ENCODE measurements at places on chromosomes 5 and 9. TPM values are rescaled to one million over a fixed set of nuclear protein-coding genes. Genes with fewer than 3 reads are reported as not detected.

FGFR4 gene
- 24.6 TPM for total RNA-seq

GZMA gene
- not detected for total RNA-seq

EQTN gene
- not detected for total RNA-seq

OCLN gene
- total RNA-seq = 45.2 TPM

ECSCR gene
- total RNA-seq = 0.36 TPM

SREK1IP1 gene
- 3.0 TPM for total RNA-seq

OTP gene
- total RNA-seq = not detected

PCDHA9 gene
- total RNA-seq = 0.22 TPM

CDKN2B-AS1 gene
- 2.0 TPM for total RNA-seq

DNA sequence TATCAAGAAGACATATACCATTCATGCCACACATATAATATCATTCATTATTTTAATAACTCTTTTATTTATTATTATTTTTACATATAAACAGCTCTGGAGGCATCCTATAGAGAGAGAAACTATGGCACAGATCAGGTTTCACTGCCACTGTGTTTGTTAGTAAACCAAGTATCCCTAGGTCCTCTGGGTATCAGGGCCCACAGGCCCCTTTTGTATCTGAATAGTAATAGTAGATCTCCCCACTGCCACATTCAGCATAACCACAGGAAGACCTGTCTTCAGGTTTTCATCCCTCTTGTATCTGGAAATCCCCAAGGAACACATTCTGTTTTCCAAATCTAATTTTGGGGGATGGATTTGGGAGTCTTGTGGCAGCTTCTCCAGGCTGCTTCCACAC is 94.0 kb downstream of the SPATA31D1 start:
- H3K27ac ChIP-seq = no peak overlapping the region
- peaks cover 10% of the 10 kb centered on the region for H3K4me1 ChIP-seq
- no peak for DNase-seq

GRCh38 chr9:135515083-135515951 is 5.9 kb upstream of the LCN1 start:
- 0 out of 2 replicates have a peak, but pooled peaks cover 4% of the 10 kb centered on the region for H3K4me1 ChIP-seq
- no peaks in the 10 kb centered on the region for H3K36me3 ChIP-seq
- no peak overlapping the region for H3K4me3 ChIP-seq
- no peaks in the 10 kb centered on the region for H3K27me3 ChIP-seq
- DNase-seq = no peak
- H3K27ac ChIP-seq = no peak overlapping the region

DNA sequence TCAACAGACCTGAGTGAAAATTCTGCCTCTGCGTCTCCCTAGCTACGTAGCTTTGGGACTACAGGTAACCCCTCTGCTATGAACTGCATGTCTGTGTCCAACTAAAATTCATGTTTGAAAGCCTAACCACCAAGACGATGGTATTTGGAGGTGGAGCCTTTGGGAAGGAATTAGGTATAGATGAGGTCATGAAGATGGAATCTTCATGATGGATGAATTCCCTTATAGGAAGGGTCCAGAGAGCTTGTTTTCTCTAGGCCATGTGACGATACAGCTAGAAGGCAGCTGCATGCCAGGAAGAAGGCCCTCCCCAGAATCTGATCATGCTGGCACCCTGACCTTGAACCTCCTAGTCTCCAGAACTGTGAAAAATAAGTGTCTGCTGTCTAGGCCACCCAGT is 296.4 kb downstream of the SLIT3 start:
- H3K4me1 ChIP-seq = peaks cover 33% of the 10 kb centered on the region
- H3K27ac ChIP-seq = no peak overlapping the region
- peaks cover 15% of the 10 kb centered on the region for H3K27me3 ChIP-seq
- DNase-seq = no peak

DNA sequence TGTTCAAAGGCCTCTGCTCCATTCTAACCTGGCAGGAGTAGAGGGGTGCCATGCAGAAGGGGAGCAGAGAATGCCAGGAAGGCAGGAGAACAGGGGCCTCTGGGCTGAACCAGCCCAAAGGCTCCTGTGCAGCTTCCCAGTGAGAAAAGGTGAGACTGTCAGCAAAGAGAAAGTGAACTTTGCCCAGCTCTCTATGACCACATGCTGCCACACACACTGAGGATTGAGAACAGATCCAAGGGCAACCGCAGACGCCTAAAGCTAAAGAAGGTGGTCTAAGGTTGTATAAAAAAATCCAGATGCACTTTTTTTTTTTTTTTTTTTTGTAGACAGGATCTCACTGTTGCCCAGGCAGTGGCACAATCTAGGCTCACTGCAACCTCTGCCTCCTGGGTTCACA is 51.4 kb downstream of the ALDH7A1 start:
- H3K4me1 ChIP-seq = peaks cover 4% of the 10 kb centered on the region
- no peak overlapping the region for H3K4me3 ChIP-seq
- no peak overlapping the region for H3K27ac ChIP-seq

DNA sequence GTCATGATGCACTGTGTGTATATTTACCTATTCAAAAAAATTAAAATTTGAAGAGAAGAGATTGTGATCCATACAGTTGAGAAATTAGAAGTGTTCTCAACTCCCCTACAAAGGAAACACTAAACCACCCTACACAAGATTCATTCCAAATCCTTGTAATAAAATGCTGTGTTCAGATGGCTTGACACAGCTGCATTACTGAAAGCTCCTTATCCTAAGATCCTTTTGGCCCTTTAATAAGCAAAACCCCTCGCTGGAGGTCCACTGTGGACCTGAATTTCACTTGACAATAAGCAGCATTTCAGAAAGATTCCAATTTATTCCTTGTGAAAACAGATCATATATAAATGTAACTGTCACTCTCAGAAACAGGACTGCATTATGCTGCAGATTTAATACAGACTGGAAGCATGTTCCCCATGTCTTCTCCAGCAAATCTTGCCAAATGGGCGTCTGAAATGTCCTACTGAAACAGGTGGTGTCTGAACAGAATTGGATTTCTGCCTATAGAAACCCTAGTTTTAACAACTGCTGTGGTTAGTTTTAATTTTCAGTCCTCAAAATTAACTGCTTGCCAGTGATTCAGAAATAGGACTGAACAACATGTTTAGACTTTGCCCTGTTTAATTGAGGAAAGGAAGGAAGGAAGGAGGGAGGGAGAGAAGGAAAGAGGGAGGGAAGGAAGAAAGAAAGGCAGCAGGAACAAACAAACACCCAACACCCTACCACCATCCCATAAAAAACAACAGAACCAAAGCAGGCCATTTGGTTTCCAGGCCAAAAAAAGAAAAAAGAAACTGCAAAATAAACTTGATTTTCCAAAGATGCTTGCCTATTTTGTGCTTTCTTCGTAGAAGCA is 179.6 kb downstream of the MLLT3 start:
- H3K36me3 ChIP-seq = no peaks in the 10 kb centered on the region
- H3K4me1 ChIP-seq = no peaks in the 10 kb centered on the region
- H3K4me3 ChIP-seq = no peak overlapping the region
- no peaks in the 10 kb centered on the region for H3K27me3 ChIP-seq

GRCh38 chr9:137194909-137195308 is 5.6 kb downstream of the TPRN start:
- H3K4me1 ChIP-seq = peaks cover 45% of the 10 kb centered on the region
- H3K27ac ChIP-seq = no peak overlapping the region
- H3K27me3 ChIP-seq = no peaks in the 10 kb centered on the region
- no peak overlapping the region for H3K4me3 ChIP-seq
- DNase-seq = no peak

GRCh38 chr5:140223567-140223966 is 48.6 kb downstream of the CYSTM1 start:
- H3K36me3 ChIP-seq = peaks cover 7% of the 10 kb centered on the region
- no peaks in the 10 kb centered on the region for H3K27me3 ChIP-seq
- H3K4me3 ChIP-seq = no peak overlapping the region
- H3K4me1 ChIP-seq = peaks cover 31% of the 10 kb centered on the region
- no peak for DNase-seq

GRCh38 chr5:149367249-149367971 is 9.6 kb downstream of the PCYOX1L start:
- no peak overlapping the region for H3K27ac ChIP-seq
- H3K4me3 ChIP-seq = no peak overlapping the region
- DNase-seq = peak; percentile 95
- no peaks in the 10 kb centered on the region for H3K36me3 ChIP-seq

- no peaks in the 10 kb centered on the region for H3K36me3 ChIP-seq
- peaks cover 18% of the 10 kb centered on the region for H3K27me3 ChIP-seq
- H3K4me3 ChIP-seq = no peak overlapping the region
Observed at GRCh38 chr5:174327317-174327864, 281.9 kb downstream of the NSG2 start.

GRCh38 chr9:122143876-122144405 is 15.6 kb downstream of the NDUFA8 start:
- H3K27ac ChIP-seq = no peak overlapping the region
- H3K4me1 ChIP-seq = peaks cover 26% of the 10 kb centered on the region
- H3K4me3 ChIP-seq = no peak overlapping the region
- no peaks in the 10 kb centered on the region for H3K27me3 ChIP-seq

GRCh38 chr5:116853992-116854391 is 279.4 kb upstream of the SEMA6A start:
- H3K4me3 ChIP-seq = no peak overlapping the region
- no peak overlapping the region for H3K27ac ChIP-seq
- no peaks in the 10 kb centered on the region for H3K27me3 ChIP-seq
- no peak for DNase-seq
- no peaks in the 10 kb centered on the region for H3K36me3 ChIP-seq

DNA sequence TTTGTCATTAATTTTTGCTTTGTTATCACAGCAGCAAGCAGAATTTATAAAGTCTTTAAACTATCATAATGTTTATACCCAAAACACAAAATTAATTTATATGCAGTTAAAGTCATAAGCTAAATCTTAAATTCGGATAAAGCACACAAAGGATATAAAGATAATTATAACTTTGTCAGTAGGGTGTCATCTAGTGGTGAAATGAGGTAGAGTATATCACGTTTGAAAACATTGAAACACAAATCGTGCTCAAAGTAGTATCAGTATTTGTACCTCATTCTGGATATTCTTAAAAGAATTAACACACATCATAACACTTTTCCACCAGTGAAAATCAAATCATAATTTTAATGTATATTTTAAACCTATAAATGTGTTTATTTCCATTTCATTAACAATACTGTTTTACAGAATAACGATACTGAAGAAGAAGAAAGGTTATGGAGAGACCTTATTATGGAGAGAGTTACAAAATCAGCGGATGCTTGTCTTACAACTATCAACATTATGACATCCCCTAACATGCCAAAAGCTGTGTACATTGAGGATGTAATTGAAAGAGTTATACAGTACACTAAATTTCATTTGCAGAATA is 129.5 kb downstream of the NIPBL start:
- no peaks in the 10 kb centered on the region for H3K27me3 ChIP-seq
- DNase-seq = peak; percentile 62
- H3K27ac ChIP-seq = no peak overlapping the region
- no peaks in the 10 kb centered on the region for H3K4me1 ChIP-seq

DNA sequence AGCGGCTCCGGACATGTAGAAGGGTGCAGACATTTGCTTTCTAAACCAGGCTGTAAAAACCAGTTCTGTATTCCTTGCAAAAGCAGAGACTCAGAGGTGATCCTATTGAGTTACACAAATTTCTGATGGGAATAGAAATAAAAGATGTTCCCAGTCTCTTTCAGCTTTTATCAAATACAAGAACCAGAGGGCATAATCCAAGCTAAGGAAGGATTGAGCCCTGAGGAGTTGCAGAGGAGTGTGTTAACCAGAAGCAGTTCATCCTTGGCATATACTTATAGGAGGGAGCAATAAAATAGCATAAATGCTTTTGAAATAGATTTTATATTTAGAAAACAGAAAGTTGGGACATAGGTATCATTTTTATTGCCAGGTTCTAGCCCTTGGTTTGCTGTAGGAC is 75.3 kb downstream of the KIF4B start:
- H3K27me3 ChIP-seq = 0 out of 2 replicates have a peak, but pooled peaks cover 4% of the 10 kb centered on the region
- DNase-seq = no peak
- H3K4me3 ChIP-seq = no peak overlapping the region
- no peaks in the 10 kb centered on the region for H3K36me3 ChIP-seq
- no peaks in the 10 kb centered on the region for H3K4me1 ChIP-seq
- H3K27ac ChIP-seq = no peak overlapping the region

- no peaks in the 10 kb centered on the region for H3K27me3 ChIP-seq
- no peaks in the 10 kb centered on the region for H3K36me3 ChIP-seq
- DNase-seq = no peak
- H3K4me1 ChIP-seq = no peaks in the 10 kb centered on the region
Observed at GRCh38 chr5:32909207-32909606, 198.1 kb downstream of the NPR3 start.

DNA sequence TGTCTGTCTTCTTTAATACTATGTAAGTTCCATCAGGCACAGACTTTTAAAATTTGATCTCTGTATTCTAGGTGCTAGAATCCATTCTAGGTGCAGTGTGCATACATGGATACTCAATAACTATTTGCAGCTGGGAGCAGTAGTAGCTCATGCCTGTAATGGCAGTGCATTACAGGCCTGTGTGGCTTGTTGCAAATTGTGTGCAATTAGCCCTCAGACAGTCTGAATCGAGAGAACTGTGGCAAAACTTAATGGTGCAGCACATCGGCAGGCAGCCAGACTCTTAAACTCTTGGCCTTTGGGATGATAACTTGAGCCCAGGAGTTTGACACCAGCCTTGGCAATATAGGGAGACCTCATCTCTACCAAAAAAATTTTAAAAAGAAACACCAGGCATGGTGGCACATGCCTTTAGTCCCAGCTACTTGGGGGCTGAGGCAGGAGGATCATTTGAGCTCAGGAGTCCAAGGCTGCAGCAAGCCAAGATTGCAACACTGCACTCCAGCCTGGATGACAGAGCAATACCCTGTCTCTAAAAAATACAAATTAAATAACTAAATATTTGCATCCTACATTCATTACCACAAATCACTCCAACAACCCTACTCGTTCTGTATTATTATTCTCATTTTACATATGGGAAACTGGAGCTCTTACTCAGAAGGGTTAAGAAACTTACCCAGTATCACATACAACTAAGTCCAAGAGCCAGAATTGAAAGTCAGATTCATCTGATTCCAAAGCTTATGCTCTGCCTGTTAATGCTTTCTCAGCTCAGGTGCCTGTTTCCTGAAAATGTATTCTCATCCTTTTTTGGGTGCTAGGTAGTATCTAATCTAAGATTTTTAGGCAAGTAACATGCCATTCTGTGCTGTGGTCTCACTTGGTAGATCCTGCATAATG is 30.1 kb downstream of the PRKACG start:
- no peak overlapping the region for H3K27ac ChIP-seq
- no peaks in the 10 kb centered on the region for H3K36me3 ChIP-seq
- no peak overlapping the region for H3K4me3 ChIP-seq
- H3K27me3 ChIP-seq = no peaks in the 10 kb centered on the region
- no peak for DNase-seq

GRCh38 chr9:121699571-121700164 is 48.2 kb downstream of the DAB2IP start:
- H3K4me3 ChIP-seq = peak overlapping the region; percentile 77
- no peak overlapping the region for H3K27ac ChIP-seq

All from PC-3 (cell line).